Inflammatory macrophage treated with lipopolysaccharide for 1 hour (primary cell): ENCODE measurements at places on chromosomes 13 and 19.

GRCh38 chr13:24213932-24214331, 53.4 kb downstream of the SPATA13 start:
- no peak for DNase-seq

- DNase-seq, result no peak
Observed at GRCh38 chr19:53826876-53827275, 2.8 kb upstream of the NLRP12 start.

GRCh38 chr13:37775871-37776270, 93.7 kb downstream of the TRPC4 start:
- DNase-seq, result no peak

- no peak for DNase-seq
Observed at GRCh38 chr19:55459551-55459949, 1.9 kb downstream of the ISOC2 start.

DNA sequence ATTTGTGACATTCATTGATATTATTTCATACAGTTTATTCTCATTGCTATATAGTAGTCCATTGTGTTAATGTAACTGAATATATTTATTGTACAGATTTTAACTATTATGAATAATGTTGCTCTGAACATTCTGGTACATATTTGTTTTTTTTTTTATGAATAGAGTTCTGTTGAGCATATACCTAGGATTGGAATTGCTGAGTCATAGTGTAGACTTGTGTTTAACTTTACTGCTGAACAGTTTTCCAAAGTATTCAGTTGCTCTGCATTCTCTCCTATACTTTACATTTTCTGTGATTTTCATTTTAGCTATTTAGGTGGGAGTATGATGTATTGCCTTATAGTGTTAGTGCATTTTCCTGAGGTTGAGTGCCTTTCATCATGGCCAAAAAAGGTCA, 97.5 kb downstream of the MAB21L1 start:
- no peak for DNase-seq

GRCh38 chr13:89966524-89966923, 1381.0 kb upstream of the MIR17HG start:
- no peak for DNase-seq

DNA sequence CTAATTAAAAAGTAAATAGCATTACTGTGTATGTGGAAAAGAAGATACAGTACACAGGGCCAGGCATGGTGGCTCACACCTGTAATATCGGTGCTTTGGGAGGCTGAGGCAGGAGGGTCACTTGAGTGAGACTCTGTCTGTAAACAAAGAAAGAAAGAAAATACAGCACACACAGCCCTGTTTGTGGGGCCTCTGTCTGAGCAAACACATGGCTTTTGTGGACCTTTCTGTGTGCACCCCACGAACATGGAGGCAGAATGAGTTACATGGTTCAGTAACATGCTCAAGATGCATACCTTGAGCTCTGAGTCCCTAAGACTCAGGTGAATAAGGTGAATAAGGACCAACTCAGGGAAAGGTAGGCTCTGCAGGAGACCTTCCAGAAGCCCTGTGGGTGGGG, 20.0 kb upstream of the AMER2 start:
- DNase-seq, result no peak

DNA sequence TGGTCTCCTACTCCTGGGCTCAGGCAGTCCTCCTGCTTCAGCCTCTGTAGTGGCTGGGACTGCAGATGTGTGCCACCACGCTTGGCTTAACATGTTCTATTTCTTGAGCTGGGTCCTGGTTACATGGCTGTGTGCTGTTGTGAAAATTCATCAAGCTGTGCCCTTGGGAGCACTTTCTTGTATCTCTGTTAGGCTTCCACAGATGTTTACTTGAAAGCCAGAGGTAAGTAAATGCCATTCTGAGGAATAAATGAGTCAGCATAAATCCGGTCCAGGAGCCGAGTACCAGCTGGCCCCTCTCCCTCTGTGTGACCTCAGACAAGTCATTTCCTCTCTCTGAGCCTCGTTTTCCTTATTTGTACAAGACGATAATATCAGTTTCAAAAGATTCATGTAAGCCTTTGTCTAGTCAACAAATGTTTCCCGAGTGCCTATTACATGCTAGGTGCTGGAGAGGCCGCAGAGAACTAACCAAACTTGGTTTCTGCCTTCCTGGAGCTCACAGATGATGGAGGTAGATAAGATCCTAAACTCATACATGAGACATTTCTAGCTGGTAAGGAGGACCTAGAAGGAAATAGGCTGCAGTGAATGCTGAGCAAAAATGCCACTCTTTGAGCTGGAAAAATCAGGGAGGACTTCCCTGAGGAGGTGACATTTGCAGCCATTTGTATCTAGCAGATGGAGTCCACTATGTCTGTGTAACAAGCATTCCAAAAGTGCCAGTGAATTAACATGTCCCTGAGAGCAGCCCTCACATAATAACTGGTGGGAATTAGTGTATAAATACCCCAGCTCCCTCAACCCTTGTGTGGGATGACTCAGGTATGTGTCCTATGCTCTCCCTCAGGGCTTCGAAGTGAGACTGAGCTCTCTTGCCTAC, 2.7 kb upstream of the RASAL3 start:
- DNase-seq, result no peak

DNA sequence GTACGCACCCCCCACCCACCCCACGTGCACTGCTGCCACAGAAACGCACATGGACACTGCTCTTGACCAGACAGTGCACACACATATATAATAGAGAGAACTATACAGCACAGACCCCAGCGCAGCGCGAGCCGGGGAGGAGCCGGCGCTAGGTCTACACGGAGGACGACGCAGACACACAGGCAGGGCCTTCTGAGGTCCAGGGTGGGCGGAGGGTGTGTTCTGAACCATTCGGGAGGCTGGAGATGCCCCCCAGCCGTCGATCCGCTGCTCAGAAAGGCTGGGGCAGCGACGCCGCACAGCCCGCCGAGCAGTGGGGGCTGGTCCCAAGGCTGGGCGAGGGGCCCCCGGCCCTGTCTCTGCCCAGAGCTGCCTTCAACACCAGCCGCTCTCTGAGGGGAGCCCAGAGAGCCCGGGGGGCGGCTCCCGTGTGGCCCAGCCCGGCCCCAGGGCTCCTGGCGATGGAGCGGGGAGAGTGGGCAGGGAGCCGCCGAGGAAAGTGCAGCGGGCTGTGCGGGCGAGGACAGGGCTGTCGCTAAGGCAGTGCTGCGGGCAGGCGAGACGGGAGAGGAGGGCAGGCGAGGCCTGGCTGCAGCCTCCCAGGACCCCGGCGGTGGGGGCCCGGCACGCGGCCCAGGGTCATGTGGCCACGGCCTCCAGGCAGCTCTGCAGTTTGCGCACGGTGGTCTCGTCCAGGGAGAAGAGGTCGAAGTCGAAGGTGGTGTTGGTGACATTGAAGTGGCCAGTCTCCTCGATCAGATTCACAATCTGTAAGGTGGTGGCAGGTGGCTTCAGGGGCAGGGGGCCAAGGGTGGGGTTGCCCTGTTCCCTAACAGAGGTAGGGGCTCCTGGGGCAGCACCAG, 67.1 kb downstream of the MLLT1 start:
- DNase-seq, result no peak

DNA sequence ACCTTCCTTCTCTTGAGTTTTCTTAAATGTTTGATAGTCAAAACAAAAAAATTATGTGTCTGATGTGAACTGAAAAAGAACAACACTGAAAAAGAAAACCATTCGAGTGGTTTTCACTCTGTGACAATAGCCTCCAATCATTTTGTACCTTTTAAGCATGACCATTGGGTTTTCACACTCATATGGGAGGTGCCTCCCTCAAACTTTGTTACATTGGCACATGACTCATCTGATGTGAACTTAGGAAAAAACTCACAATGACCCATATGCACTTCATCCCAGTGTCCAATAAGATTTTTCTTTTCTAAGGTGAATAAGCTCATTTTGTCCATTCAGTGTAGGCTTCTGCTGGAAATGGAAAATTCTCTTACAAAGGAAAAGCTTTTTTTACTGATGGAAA, 66.6 kb upstream of the XPO4 start:
- DNase-seq, result no peak

DNA sequence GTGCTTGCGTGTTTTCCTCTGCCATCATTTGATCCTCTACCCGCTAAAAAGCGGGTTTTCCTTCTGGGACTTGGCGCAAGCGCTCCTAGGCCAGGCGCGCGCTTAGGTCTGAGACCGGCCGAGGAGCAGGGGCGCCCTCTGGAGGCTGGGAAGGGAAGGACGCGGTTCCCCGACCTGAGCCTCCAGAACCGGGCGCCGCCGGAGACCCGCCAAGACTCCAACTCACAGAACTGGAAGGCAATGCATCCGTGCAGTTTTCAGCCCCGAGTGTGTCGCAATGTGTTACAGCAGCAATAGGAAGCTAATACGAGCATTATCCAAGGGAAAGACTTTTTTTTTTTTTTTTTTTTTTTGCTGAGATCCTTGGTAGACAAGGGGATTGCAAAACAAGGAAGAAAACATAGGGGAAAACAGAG, 190.9 kb downstream of the COL4A1 start:
- DNase-seq, result peak; percentile 78

GRCh38 chr13:70955887-70956286, 847.6 kb upstream of the KLHL1 start:
- DNase-seq, result no peak

DNA sequence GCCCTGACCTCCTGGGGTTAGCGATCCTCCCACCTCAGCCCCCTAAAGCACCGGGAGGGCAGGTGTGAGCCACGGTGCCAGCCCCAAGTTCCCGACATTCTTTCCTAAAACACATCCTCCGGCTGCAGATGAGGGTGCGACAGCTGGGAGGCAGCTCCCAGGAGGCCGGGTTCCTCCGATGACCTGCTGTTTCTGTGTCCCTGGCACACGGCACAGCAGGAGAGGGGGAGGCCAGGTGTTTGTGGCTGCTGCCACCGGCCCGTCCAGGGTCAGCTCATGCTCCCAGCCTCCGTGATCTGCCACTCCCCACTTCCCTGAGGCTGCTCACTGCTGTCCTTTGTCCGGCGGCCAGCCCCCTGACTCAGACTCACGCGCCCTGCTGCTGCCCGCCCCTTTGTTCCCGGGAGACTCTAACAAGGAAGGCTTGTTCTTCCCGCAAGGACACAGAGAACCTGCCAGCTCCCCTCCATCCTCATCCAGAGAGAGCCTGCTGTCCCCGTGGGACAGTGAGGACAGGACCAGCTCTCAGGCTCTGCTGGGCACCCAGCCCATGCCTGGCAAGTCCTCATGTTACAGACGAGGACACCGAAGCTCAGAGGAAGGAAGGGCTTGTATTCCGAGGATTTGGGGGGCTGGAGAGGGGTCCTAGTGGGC, 10.6 kb upstream of the MADCAM1 start:
- DNase-seq, result no peak

- no peak for DNase-seq
Observed at GRCh38 chr19:38632476-38633213, 13.7 kb downstream of the EIF3K start.

- no peak for DNase-seq
Observed at GRCh38 chr13:103097366-103097928, 31.2 kb upstream of the SLC10A2 start.

DNA sequence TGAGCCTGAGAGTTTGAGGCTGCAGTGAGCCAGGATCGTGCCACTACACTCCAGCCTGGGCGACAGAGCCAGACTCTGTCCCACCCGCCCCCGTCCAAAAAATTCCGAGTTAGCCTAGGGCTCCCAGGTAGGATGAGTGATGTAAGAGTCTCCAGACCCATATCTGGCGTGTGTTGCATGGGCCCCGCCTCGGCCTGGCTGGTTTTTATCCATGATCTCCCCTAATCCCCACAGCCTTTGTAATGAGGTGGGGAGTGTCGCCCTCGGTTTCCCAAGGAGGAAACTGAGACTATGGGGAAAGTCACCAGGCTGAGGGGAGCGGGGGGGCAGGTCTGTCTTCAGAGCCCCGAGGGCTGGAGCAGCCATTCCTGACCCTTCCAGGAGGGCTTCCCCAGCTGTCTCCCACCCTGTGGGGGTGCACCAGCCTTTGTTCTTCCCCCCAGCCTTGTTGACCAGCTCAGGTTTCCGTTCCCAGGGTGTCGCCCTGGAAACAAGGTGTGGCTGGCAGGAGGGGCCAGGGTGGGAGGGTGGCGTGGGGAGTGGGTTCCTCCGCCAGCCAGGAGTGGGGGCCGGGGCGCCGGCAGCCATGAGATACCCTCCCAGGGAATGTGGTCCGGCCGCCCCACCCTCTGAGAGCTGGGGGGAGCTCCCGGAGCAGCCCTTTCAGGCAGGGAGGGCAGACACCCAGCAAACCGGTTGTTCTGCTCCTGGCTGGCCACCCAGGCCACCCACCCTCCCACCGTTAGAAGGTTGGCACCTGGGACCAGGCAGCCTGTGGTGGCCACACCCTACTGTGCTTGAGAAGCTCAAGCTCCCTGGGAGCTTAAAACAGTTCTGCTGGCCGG, 11.5 kb downstream of the MYH14 start:
- no peak for DNase-seq

- peak; percentile 32 for DNase-seq
Observed at GRCh38 chr13:40613192-40613818, 53.1 kb downstream of the FOXO1 start.

DNA sequence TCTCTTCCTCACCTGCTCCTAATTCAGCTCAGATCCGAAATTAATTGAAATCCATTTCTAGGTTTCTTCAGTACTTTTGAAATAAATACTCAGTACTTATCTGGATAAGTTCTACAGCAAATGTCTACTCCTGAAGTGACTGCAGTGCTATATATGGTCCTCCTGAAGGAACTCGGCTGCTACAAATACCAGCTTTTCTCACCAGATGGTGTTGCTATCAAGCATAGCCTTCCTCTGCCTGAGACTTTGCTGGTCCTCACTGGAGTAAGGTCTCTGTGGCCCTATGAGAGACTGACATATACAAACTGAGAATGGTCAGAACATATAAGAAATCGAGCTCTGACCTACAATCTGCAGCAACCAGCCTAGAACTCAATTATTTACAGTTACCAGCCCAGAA, 161.6 kb downstream of the NDFIP2 start:
- DNase-seq, result no peak

GRCh38 chr13:114019367-114019766, 45.5 kb upstream of the C13orf46 start:
- no peak for DNase-seq

GRCh38 chr19:50836543-50837195, 3.3 kb upstream of the KLK15 start:
- no peak for DNase-seq

GRCh38 chr13:42891591-42891990, 100.5 kb downstream of the EPSTI1 start:
- DNase-seq, result no peak

- DNase-seq, result no peak
Observed at GRCh38 chr13:48695776-48696175, 42.0 kb downstream of the CYSLTR2 start.

DNA sequence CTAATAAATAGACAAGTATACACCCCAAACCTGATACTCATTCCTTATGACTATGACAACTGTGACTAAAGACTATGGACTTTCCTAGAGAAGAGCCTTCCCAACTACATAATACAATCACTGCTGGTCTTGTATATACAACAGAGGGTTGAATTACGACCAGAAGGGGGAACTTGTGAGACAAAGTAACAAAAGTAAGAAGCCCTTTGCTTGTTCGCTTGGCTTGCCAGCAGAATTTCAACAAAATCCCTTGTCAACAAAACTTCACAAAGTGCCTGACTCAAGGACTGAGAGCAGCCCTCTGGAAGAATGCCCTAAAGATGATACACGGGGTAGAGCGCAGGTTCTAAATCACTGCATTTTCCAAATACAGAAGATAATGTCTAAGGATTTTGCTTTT, 99.4 kb downstream of the WASF3 start:
- no peak for DNase-seq
